ENCODE measurements at places on chromosomes 16 and 17.

DNA sequence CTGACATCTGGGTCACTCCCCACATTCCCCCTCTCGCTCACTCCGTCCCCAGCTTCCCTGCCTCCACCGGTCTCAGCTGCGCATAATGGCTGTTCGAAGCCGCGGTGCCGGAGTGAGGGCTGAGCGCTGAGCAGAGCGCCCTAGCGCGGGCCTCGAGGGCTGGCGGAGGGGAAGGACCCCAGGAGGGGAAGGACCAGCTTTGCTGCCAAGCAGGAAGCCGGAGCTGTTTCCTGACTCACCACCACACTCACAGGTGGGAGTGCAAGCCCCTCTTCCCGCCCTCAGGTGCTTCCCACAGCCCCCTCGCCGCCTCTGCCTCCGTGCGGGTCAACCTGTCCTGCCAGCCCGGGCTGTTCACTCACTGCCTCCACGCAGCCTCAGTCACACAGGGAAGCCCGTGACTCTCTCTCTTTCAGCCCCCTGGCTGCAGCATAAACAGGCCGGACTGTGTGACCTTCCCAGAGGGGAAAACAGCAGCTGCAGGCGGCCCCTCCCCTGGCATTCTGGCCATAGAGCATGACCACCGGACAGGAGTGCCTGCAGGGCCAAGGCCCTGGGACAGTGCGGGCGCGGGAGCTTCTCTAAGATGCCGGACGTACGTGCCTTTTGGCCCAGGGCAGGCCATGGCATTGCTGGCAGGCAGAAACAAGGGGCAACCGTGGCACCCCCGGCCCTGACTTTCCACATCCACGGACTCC lies 23.7 kb downstream of the SLC43A2 start:
- DNase-seq: no peak

DNA sequence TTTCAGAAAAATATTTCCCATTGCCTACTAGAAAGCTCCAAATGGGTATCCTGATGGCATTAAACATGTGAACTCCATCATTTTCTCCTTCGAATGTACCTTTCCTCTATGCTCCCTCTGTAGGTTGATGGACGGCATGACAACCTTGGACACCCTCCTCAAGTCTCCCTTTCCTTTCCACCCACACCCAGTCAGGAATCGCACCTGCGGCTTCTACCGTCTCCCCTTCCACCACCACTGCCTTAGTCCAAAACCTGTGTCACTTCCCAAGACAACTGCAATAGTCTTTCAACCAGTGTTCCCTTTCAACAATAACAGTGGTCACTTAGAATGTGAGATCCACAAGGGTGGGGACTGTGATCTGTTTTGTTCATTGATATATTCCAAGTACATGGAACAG lies 233.1 kb upstream of the AXIN2 start:
- peak; percentile 41 for DNase-seq

GRCh38 chr16:47416869-47417268 lies 44.0 kb downstream of the ITFG1 start:
- DNase-seq: no peak

DNA sequence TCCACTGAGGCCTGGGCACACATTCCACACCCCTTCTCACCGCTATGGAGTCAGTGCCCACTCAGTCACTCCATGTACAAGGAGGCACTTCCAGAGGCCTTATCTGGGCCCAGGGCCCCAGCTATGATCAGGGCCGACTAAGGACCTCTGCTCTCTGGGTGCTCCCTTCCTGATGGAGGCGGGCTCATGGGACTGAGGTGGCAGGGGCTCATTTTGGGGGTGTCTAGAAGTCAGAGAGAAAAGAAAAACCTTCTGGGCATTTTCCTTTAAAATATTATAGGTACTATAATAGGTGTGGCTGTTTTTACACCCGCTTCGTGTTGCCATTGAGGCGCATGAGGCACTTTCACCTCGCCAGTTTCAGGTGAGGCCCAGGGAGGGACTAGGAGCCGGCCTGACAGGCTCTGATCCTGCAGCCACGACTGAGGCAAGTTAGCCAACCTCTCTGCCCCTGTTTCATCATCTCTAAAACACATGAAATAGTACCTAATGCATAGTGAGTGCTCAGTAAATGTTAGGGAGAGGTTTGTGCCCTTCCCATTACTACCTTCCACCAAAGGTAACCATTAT lies 14.4 kb downstream of the B9D1 start:
- DNase-seq: no peak

DNA sequence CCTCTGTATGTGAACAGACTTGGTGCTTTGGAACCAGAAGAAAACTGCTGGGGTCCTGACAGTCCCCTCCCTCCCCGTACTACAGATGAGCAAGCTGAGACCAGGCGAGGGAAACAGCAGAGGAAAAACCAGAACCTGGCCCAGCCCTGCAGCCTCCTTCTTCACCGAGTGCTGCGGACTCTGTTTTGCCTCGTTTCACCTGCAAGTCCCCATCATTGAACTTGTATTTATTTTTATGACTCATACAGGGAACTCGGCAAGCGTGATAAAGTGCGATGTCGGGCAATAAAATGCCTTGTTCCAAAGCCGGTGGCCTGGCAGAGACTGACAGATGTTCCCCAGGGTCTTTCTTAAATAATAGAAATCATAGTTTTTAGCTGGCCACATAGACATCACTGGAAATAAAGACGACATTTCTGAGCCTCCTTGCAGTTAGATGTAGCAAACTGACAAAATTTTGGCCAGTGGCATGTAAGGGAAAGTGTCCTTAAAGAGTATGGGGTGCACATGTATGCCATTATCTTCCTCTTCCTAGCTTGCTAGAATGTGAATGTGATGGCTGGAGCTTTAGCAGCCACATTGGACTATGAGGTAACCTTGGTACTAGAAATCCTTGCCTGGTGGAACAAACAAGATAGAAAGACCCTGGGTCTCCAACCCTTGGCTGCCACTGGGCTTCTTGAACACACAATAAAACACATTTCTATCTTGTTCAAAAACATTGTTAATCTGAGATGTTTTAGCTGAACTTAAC lies 128.6 kb downstream of the IRF8 start:
- no peak for DNase-seq

DNA sequence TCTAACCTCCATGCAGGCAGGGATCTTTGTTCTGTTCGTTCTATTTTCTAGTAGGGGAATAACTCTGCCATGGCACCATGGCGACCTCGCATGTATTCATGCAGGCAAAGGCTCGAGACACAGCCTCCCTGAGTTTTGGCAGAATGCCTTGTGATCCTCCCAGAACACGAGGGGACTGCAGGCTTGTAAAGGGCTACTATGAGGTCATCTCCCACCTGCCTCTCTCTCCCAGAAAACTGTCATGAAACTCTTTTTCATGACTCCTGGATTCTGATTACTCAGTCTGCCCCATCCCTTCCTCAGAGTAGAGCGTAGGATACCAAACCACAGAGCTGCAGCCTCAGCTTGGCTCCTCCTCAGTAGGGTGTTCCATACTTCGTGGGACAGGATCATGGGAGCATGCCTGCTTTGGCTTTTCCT lies 64.3 kb downstream of the IGF2BP1 start:
- DNase-seq: no peak

DNA sequence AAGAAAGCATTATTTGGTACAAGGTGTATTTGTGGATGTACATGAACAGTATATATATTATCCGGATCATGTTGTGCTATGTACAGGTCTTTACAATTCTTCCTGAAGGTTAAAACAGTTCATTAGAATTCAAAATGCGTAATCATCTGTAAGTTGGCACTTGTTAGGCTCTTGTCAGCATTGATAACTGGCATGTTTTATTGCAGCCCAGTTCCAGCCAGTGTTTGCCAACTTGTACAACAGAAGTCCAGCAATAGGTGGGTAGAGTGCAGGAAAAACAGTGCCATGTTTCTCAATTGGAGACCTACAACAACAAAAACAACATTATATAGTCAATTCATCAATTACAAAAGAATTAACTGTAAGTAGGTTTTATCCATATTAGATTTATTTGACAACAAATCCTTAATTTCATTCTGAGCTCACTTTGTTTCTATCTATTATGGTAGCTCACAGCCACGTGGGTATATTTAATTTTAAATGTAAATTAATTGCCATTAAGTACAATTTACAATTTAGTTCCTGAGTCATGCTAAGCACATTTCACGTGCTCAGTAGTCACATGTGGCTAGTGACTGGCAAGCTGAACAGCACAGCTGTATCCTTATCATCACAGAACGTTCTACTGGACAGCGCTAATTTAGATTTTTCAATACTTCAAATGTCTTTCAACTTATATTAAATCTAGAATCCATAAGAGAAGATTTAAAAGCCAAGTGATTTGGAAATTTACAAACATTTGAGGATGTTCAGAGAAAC lies 8.6 kb upstream of the ANKFY1 start:
- no peak for DNase-seq

GRCh38 chr16:10386517-10387100 lies 748 bp downstream of the ATF7IP2 start:
- no peak for DNase-seq

GRCh38 chr17:80577876-80578570 lies 33.4 kb downstream of the RPTOR start:
- no peak for DNase-seq

DNA sequence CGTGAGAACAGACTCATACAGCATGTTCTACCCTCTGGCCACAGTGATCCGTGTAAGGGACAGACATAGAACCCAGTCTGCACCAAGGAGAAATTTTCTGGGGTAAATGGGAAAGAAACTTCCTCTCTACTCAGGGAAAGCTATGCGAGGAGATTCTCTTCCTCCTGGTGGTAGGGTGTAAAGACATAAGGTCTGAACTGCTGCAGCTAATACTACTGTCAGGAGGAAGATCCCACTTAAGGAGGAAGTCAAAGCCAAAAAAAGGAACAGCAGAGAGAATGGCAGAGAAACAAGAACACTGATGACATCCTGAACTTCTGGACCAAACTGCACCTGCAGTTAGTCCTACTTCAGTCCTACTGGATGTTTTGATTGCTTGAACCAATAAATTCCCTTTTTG lies 7.1 kb upstream of the TM4SF5 start:
- DNase-seq: no peak

- no peak for DNase-seq
These were observed 7.9 kb upstream of the NAGPA start for GRCh38 chr16:5041600-5042133.

- DNase-seq: no peak
These were observed 179.7 kb downstream of the RAB11FIP4 start for GRCh38 chr17:31570951-31571892.

GRCh38 chr16:17357307-17358062 lies 113.3 kb downstream of the XYLT1 start:
- DNase-seq: no peak

DNA sequence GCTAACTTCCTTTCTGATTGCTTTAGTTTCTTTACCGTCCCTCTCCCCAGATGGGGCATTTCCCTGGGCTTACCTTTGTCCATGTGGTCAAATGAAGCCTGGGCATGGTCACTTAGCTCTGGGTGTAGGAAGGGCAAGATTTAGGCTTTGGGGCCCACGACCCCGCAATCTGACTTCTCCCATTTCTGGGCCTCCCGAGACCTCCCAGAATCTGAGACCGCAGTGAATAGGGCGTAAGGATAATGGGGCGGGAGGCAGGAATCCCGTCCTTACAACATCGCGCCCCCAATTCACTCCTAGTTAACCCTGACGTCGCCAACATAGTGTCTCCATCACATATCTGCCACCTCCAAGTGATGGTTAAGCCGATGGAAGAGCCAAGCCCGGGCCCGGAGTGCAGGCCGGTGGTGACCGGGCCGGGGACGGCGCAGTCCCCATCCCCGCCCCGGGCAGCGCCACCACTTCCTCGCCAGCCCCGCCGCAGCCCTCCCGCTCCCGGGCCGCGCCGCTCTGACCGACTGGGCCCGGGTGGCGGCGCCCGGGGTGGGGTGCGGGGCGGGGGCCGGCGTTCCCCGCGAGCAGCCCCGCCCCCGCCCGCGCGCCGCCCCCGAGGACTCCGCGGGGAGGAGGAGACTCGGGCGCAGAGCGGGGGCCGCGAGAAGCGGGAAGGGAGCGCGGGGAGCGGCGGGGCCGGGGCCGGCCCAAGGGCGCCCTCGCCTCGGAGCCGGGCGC lies at the start of gene RHBDL3:
Gene RHBDL3 (plus strand): TSS at position 641 of the 732 bp plus-strand sequence. CDS start 358 bp downstream, outside the sequence.
- no peak for DNase-seq

- DNase-seq: no peak
These were observed 39.5 kb downstream of the VMP1 start for GRCh38 chr17:59746849-59747445.

GRCh38 chr16:3045758-3046640 lies at the start of gene MMP25:
Gene MMP25 (plus strand): TSS chr16:3046561. CDS start chr16:3046918, 357 bp downstream.
- no peak for DNase-seq

GRCh38 chr16:82135844-82136243 lies 34.2 kb downstream of the MPHOSPH6 start:
- no peak for DNase-seq

DNA sequence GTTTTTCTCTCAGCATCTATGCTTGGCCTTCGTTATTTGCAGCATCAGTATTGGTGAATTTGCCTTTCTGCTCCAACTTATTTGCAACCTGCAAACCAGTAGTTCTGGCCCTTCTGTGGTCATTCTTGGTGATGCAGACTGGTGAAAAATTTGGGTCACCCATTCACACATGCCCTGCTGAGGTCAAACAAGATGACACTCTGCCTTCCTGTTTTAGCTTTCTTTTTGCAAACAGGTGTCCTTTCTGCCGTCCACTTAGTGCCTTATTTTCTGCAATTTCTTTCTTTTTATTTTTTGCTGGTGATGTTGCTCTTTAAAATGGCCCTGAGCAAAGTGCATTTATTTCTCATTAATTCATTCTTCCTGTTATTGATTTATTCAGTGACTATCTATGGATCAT lies 31.3 kb downstream of the PLCG2 start:
- DNase-seq: no peak

DNA sequence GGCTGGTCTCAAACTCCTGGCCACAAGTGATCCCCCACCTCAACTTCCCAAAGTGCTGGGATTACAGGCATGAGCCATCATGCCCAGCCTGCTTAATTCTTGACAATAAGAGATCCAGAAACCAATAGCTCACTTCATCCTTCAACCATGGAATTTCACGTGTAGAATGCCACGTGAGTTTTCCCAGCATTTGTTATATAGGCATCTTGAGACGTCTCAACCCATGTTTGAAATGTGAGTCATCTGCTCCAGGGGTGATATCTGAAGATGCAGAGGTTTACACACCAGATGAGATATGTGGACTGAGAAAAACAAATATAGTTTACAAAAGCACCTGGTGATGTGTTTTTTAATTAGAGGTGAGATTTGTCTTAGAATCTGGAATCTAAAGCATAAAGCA lies 7.1 kb downstream of the TEKT3 start:
- DNase-seq: no peak

- no peak for DNase-seq
These were observed 138.2 kb downstream of the CYLD start for GRCh38 chr16:50879873-50880695.

DNA sequence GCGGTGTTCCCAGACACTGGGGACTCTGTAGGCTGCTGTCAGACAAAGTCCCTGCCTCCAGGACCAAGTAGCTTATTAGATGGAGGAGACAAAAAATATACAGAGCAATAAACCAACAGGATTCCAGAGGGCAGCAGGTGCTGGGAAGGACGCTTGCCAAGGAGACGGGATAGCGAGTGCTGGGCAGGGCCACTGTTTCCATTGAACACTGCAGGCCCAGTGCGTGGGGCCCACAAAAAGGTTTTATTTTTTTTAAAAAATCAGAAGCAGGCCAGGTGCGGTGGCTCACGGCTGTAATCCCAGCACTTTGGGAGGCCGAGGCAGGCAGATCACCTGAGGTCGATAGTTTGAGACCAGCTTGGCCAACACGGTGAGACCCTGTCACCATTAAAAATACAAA lies 84.2 kb downstream of the ABCC6 start:
- no peak for DNase-seq
